Fibroblast of the conjunctiva (primary cell): ENCODE measurements at places on chromosomes 3 and 15.

GRCh38 chr3:40097131-40098117 is 212.1 kb upstream of the EIF1B start:
- no peak for DNase-seq

- DNase-seq, result no peak
These were observed 142.8 kb downstream of the OCA2 start for GRCh38 chr15:27956285-27956684.

DNA sequence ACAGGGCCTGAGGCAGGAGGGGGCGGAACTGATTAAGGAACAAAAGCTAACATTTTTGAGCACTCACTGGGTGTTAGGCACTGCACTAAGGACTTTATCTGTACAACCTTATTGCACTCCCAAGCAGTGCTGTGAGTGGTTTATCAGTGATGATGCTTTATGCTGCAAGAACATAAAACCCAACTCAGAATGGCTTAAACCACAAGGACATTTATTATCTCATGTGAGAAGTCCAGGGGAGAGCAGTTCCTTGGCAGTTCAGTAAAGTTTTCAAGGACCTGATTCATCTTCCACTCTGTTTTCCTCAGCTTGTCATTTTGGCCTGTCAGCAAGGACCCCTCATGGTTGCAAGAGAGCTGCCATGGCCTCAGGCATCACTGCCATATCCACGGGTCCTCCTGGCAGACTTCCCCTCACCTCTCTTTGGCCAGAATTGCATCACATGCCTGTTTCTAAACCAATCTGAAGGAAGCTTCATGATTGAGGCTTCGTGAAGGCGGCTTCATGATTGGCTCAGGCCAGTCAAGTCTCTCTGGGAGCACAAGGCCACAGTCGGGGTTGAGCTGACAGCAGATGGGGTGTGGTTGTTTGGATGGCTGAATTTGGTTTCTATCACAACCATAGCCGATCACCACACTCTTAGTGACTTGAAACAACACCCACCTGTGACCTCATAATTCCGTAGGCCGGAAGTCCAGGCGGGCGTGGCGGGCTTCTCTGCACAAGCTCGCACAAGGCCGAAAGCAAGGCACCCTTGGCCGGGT is 15.8 kb downstream of the EFCC1 start:
- DNase-seq, result no peak

- DNase-seq, result no peak
These were observed 192.1 kb downstream of the CBLB start for GRCh38 chr3:105676621-105677300.

GRCh38 chr3:166435469-166436057 is 598.3 kb upstream of the BCHE start:
- no peak for DNase-seq

DNA sequence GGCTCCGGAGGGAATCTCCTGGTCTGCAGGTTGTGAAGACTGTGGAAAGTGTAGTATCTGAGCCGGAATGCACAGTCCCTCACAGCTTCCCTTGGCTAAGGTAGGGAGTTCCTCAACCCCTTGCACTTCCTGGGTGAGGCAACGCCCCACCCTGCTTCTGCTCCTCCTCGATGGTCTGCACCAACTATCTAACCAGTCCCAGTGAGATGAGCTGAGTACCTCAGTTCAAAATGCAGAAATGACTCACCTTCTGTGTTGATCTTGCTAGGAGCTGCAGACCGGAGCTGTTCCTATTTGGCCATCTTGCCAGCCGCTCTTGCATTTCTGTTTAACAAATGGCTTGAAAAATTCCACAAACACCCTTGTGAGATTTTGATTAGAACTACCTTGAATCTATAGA is 156.1 kb downstream of the STXBP5L start:
- DNase-seq, result no peak
